ENCODE measurements at places on chromosomes 1 and 21.

GRCh38 chr1:92096317-92096716, 16.2 kb downstream of the BTBD8 start:
- DNase-seq: no peak

DNA sequence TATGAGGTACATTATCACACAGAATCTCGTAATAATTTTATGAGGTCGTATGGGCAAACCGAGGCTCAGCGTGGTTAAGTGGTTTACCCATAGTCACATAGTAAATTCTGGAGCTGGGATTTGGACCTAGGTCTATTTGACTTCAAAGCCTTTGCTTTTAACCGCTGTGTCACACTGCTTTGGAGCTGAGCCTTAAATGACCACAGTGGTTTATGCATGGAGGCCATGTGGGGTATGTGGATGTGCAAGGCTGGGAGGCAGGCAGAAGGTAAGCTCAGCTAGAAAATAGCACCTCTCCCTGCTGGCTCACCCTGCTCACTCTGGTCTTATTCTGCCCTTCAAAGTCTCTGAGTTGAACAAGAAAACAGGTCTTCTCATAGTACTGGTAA, 269.5 kb downstream of the TRABD2B start:
- DNase-seq: no peak

DNA sequence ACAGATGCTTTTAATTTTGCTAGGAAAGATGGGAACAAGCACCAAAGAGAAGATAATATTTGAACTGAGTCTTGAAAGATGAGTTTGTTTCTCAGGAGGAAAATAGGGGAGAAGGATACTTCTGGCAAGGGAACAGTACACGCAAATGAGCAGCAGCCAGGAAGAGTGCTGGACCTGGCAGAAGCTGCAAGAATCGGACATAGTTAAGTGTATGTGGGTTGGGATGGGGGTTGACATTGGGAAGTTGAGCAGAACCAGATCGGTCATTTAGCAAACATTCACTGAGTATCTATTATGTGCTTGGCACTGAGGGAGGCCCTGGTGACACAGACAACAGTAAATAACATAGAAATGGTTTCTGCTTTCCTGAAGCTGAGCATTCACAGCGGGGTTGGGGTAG, 198.8 kb downstream of the PLPP3 start:
- DNase-seq: no peak

DNA sequence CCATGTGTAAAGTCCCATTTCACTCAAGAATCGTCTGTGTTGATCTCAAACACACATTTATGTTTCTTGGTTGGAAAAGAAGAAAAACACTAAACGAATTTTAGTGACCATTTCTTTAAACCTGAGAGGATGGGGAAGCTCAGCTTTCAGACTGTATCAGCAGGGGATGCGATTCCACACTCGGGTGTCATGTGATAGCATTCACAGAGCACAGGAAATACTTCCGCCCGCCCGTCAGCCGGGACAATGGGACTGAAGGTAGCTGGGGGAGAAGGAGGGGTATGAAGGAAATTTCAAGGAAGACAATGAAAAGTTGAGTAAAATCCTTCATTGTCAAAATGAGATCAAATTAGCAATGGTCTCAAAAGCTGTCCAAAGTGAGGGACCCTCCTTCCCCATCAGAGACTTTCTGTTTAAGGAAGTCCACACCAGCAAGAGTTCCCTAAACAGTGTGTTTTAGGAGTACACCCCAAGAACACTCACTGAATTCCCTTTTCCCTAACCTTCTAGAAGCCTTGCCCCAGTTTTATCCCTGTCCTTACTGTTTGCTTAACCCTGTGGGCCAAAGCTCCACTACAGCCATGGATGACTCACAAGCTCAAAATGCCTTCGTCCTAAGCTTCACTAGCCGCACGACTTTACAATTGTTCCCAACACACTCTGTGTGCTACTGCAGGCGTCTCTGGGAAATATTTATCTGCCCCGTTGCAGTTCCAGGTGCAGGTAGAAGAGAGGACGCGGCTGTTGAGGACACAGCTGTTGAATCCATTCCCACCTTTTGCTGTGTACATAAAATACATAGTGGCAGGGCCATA, 51.4 kb upstream of the SIM2 start:
- no peak for DNase-seq

DNA sequence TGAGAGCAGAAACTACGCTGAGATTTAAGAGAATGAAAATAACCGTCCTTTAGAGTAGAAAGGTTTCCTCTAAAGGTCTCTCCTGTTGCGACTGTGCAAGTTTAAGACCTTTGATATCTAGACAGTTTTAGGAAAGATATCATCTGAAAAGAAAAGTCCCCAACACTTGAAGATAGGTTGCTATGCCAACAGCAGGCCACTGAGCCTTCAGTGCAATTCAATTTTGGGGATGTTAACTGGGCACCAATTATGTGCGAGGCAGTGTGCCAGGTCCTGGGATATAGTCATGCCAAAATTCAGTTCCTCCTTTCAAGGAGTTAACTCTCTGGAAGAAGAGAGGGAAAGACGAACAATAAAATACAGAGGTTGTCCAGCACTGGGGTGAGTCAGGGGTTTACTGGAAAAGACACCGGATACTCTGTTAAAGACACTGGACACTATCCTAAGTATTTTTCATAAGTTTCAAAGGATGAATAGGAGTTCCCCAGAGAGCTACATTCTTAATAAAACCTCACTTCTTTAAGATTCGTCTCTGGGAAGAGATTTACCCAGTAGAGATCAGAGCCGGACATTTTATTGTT, 25.5 kb upstream of the ZNF281 start:
- DNase-seq: peak; percentile 80

DNA sequence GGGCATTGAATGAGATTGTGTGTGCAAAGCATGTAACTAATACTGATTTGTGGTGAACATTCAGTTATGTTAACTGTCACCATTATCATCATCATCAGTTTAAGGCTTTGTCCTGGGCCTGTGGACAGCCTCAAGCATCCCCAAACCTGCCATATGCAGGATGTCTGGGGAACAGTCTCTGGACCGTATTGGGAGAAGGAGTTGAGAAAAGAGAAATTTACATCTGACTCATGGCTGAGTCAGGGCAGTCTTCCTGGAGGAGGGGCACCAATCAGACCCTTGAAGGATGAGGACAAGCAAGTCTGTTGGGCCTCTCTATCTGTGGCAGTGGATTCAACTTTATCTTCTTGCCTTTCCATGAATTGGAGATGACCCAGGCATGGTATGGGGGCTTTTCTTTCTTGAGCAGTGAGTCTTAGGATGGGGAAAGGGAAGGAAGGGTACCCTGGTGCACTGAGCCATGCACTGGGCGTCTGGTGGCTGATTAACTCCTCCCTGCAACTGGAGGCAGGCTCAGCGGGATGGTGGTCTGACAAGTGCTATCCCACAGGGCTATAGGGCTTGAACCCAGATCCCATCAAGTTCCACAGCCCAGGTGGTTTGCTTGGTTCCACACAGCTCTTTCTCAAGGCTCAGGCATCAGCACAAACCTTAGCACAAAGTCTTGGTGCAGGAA, 2.9 kb downstream of the PADI3 start:
- peak; percentile 64 for DNase-seq

GRCh38 chr21:28200726-28201125, 792.0 kb downstream of the LTN1 start:
- DNase-seq: no peak

- no peak for DNase-seq
Observed at GRCh38 chr21:25586791-25587190, 20.5 kb downstream of the MRPL39 start.

GRCh38 chr1:157042846-157043245, 2.7 kb downstream of the ARHGEF11 start:
- no peak for DNase-seq

DNA sequence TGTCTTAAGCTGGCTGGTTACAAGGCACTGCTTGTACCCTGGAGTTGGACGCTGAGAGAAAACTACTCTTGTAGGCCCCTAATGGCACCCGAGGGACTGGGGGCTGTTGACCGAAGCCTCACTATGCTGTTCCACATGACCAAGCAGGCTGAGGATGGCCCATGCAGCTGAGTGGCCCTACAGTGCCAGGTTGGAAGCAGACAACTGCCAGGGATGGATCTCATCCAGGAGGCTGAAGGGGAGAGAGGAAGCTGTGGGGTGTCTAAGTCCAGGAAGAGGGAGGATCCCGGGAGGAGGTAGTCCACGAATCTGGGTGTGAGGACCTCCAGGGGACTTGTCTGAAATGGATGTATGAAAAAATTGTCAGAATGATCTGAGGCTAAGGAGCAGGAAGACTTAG, 45.8 kb downstream of the FOXD2 start:
- no peak for DNase-seq

- DNase-seq: no peak
Observed at GRCh38 chr1:115118611-115119010, 29.3 kb upstream of the TSPAN2 start.

DNA sequence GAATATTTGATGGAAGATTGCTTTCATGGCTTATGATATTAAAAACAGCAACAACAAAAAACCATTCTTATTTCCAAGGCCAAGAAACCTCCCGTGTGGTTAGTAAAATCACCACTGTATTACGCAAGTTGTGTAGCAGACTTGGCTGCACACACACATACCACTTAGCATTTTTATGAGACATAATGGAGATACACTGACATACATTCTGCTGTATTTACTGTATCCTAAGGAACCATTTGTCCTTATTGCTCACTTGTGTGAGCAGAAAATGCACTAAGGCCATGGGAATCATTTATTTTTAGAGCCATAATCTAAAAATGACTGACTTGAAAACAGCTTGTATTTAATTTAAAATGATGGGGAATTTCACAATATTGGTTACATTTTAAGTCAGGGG, 584 bp upstream of the C1orf141 start:
- no peak for DNase-seq

- peak; percentile 47 for DNase-seq
Observed at GRCh38 chr1:32334864-32335534, 1.0 kb downstream of the MARCKSL1 start.

GRCh38 chr1:161037661-161038522, 872 bp downstream of the TSTD1 start:
- DNase-seq: no peak

GRCh38 chr1:3923378-3924185, 23.5 kb upstream of the C1orf174 start:
- no peak for DNase-seq

GRCh38 chr1:60893136-60893930, 189.0 kb upstream of the NFIA start:
- no peak for DNase-seq

DNA sequence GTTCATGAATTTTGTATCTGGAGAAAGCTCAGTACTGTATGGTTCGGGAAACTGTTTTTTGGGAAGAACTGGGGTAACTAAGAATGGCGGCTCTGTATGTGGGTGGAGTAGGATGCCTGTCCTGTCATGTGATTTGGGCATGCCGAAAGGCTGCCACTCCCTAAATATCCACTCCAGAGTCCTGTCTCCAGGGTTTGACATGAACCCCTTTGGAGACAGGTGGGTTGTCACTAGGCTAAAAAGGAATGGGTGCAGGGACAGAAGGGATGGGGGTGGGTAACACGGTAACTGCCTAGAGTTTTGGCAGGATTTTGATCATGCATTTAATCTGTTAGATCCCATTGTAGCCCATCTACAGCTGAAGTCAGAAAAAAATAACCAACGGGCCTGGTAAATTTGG, 150.1 kb downstream of the KCNJ6 start:
- DNase-seq: no peak

GRCh38 chr1:1573843-1574720, 581 bp downstream of the SSU72 start:
- DNase-seq: no peak

GRCh38 chr1:235006132-235006721, 122.4 kb downstream of the TOMM20 start:
- DNase-seq: no peak

- no peak for DNase-seq
Observed at GRCh38 chr1:39954324-39954869, 548 bp upstream of the MFSD2A start.

DNA sequence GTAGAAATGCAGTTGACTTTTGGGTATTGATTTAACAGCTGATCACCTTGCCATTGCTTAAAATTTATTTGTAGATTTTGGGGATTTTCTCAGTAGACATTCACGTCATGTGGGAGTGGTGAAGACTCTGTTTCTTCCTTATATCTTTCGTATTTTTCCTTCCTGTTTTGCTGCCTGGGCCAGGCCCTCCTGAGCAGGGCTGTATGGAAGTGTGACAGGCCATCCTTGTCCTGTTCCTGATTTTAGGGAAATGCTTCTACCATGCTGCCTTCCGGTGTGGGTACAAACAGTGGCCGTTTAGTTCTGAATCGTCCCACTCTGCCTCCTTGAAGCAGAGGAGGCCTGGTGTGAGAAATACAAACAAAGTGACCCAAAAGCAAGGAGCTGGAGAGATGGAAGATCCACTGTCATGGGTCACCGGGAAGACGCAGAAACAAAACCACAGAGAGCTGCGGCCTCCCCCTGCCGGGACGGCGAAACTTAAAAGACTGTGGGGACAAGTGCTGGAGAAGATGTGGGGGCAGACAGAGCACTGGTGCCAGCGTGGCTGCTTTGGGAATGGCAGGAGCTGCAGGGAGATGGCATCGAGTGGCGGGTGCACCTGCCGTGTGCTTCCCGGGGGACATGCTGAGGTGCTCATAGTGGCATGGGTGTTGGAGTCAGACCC, 7.6 kb downstream of the AGPAT3 start:
- DNase-seq: no peak

DNA sequence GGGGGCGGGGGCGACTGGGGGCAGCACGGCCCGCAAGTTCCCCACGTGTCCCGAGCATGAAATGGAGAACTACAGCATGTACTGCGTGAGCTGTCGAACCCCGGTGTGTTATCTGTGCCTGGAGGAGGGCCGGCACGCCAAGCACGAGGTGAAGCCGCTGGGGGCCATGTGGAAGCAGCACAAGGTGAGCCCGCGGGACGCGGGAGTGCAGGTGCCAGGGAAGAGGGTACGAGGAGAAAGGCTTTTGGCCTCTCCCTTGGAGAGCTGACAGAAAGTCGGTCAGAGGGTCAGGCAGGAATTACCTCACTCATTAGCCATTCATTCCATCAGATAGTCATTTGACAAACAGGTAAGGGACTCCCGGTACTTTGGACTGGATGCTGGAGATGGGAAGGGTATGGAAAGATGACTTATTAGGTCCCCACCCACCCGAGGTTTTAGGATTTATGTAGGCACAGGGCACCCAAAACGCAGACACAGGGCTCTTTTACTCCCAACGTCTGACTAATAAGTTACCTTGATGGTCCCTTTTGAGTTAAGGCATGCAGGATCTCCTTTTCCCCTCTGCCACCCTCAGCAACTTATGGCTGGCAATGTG, 2.1 kb downstream of the TRIM67 start:
- no peak for DNase-seq

- DNase-seq: no peak
Observed at GRCh38 chr1:184895086-184895485, 79.2 kb downstream of the NIBAN1 start.

Data from MG63 (cell line).